ENCODE measurements at places on chromosomes 2 and 18.

DNA sequence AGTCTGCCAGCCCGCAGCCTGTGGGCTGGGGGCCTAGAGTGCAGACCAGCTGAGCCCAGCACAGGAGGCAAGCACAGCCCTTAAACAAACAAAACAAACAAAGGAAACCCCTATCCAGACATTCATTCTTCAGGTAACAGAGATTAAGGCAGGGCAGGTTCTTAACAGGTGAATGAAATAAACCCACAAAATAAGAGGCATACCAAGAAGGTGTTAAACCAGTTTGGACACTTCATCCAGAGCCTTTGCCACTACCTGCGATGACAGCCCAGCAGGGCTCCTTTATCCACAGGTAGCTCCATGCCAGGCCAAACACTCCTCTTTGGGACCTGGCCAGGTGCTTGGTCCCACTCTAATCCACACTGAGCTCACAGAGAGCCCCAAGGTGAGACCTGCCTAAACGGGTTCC lies 209.7 kb upstream of the SIX2 start:
- DNase-seq = no peak

GRCh38 chr2:230325316-230326243 lies 1.4 kb upstream of the SP140L start:
- DNase-seq = no peak

DNA sequence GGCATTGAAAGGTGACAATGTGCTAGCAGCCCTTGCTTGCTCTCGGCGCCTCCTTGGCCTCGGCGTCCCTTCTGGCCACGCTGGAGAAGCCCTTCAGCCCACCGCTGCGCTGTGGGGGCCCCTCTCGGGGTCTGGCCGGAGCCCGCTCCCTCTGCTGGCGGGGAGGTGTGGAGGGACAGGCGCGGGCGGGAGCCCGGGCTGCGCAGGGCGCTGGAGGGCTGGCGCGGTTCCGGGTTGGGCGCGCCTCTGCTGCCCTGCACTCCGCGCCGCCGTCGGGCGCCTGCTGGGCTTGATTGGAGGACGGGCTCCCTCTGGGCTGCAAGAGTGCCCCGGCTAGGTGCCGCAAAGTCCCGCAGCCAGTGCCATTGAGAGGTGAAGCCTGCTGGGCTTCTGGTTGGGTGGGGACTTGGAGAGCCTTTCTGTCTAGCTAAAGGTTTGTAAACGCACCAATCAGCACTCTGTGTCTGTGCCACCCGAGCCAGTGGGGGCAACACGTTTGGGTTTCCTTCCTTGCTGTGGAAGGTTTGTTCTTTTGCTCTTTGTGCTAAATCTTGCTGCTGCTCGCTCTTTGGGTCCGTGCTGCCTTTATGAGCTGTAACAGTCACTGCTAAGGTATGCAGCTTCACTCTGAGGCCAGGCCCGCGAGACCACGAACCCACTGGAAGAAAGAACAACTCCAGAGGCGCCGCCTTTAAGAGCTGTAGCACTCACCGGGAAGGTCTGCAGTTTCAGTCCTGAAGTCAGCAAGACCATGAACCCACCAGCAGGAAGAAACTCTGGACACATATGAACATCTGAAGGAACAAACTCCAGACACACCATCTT lies 14.8 kb upstream of the IMP4 start:
- no peak for DNase-seq

GRCh38 chr2:74554820-74555531 lies 456 bp downstream of the DOK1 start:
- DNase-seq = no peak

- DNase-seq = no peak
Measured at GRCh38 chr2:239685965-239686364, 285.1 kb upstream of the HDAC4 start.

- DNase-seq = no peak
Measured at GRCh38 chr2:159226608-159227385, 59.7 kb downstream of the WDSUB1 start.

GRCh38 chr2:134325696-134326095 lies 71.8 kb downstream of the MGAT5 start:
- DNase-seq = no peak

DNA sequence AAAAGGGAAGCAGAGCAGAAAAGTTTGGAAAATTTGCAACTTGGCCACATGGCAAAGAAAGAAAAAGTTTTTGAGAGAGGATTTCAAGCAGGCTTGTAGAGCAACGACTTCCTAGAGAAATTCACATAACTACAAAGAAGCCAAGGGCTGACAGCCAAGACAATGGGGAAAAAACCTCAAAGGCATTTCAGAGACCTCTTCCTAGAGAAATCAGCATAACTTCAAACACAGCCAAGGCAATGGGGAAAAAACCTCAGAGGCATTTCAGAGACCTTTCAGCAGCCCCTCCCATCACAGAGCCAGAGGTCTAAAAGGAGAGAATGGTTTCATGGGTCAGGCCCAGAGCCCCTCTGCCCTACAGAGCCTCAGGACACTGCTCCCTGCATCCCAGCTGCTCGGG lies 7.2 kb downstream of the ADI1 start:
- DNase-seq = no peak

DNA sequence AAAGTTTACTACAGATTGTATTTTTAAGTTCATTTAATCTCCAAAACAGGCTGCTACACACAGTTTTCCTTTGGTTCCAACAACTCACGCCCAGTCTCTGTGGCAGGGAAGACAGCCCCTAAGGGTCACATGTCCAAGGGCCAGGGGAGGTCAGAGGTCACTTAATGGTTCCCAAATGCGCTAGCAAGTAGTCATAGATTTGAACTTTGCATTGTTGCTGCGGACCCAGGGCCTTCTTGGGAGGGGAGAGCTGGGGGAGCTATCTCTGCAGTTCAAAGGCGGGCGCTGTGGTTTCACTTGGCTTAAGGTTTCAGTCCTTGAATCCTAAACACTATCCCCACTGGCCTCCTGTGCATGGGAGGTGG lies 74.8 kb upstream of the ZNF532 start:
- no peak for DNase-seq

DNA sequence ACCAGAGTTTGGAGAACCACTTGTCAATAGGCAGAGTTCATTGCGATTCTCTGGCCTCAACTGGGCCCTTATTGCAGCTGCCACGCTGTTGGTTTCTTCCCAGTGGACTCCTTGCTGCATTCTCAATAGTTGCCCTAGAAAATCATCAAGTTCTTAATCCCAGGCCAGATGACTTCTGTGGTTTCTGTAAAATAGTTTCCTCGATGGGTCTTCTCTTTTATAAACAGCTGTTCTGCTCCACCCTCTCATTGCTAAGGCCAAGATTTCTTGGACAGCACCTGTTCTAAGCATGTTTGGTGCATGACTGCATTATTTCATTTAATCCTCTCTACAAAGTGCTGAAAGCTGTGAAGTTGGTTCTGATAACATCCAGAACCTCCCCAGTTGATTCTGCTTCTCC lies 131.0 kb downstream of the BCL2L11 start:
- DNase-seq = no peak

DNA sequence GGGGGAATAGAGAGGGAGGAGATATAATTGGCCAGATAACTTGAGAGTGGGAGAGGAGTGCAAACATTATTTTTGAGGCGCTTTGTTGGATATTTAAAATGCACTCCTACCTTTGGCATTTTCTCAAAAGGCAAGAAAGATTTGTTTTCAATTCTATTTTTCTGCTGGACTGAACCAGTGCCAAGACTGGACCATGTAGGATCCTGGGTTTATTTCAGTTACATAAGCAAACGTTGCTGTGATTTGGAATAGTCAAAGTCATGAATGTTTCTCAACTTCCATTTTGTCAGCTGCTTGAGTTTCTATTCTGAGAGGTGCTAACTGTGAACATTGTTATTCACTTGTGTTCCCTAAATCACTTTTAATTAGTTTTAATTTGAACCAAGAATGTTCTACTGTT lies 8.9 kb upstream of the CHRNA1 start:
- DNase-seq = no peak

DNA sequence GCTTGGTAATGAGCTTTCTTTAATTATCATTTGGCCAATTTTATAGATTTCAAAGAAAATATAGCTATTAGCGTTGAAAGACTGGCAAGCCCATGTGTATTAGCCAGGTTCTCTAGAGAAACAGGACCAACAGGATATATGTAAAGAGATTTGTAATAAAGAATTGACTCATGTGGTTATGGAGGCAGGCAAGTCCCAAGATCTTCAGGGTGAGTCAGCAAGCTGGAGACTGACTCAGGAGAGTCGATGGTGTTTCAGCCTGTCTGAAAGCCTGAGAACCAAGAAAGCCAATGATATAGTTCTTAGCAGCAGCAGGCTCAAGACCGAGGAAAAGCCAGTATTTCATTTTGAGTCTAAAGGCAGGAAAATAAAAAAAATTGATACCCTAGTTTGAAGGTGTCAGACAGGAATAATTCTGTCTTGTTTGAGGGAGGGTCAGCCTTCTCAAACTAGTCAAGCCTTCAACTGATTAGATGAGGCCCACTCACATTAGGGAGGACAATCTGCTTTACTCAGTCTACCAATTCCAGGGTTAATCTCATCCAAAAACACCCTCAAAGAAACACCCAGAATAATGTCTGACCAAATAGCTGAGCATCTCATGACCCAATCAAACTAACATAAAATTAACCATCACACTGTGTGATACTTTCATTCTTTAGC lies 78.3 kb upstream of the CRIM1 start:
- no peak for DNase-seq

Data from activated CD8-positive, alpha-beta memory T cell treated with anti-CD3 and anti-CD28 coated beads for 1 hour (primary cell).